Sciatic nerve (tissue), 2 donors: ENCODE measurements at places on chromosomes 12 and 14.

DNA sequence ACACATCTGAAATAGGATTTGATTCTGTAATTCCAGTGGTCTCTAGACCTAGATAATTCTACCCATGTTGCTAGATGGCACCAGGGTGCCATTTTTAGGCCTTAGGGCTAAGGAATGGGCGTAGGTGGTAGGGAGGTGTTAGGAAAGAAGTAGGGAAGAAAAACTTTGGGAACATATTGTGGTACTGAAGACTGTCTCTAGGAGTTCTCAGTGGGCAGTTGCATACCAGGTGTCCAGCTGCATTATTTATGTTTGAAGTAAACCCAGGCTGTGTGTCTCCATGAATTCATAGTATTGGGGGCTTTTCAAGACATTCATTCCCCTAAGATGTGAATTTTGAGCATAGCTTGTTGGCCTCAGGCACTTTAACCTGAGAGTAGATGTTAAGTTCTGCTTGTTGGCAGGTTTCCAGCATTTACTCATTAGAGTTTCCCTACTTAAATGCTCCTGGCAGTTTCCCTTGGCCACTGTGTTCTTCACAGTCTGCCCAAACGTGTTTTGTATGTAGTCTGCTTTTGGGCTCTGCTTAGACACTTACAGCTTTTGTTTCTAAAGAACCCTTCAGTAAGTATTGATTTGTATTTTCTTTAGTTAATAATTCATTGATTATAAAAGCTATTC lies 31.5 kb upstream of the CCT2 start:
- DNase-seq: no peak

- DNase-seq: no peak
These were observed 11.9 kb downstream of the PPP1R36 start for GRCh38 chr14:64561631-64562030.

GRCh38 chr12:132030367-132031038 lies 80.8 kb downstream of the EP400 start:
- DNase-seq: no peak

- DNase-seq: no peak
These were observed 105.1 kb downstream of the MNAT1 start for GRCh38 chr14:60839657-60840056.

GRCh38 chr12:61991661-61992060 lies 268.5 kb upstream of the USP15 start:
- DNase-seq: no peak

DNA sequence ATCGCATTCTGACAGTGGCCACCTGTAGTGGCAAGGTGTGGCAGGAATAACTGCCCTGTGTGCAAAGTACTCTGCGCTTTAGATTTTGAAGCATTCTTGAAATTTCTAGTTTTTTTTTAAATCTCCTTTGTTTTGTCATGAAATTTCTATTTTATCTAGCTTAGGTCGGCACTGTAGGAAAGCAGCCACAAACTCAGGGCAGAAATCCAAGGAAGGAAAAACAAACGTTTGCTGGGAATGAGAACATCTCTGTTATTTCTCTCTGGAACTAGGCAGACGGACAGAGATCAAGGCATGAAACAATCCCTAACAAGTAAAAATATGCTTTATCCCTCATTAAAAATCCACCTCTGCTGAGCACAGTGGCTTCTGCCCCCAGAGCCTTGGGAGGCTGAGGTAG lies 1.3 kb upstream of the NR2C1 start:
- no peak for DNase-seq

DNA sequence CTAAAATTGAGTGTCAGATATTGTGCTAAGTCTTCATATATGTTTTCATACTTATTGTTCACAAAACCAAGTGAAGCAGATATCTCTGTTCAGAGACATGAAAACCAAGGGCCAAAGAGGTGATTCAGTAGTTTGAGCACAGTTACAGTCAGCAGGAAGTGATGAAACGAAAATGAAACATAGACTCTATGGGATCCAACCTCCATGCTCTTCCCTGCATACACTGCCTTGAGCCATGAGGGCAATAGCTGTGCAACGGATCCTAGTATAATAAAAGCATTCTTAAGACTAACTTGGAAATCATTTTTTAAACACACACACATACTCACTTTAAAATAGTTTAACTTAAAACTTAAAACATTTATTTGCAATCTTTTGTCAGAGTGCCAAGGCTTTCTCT lies 27.9 kb downstream of the ESR2 start:
- DNase-seq: no peak

DNA sequence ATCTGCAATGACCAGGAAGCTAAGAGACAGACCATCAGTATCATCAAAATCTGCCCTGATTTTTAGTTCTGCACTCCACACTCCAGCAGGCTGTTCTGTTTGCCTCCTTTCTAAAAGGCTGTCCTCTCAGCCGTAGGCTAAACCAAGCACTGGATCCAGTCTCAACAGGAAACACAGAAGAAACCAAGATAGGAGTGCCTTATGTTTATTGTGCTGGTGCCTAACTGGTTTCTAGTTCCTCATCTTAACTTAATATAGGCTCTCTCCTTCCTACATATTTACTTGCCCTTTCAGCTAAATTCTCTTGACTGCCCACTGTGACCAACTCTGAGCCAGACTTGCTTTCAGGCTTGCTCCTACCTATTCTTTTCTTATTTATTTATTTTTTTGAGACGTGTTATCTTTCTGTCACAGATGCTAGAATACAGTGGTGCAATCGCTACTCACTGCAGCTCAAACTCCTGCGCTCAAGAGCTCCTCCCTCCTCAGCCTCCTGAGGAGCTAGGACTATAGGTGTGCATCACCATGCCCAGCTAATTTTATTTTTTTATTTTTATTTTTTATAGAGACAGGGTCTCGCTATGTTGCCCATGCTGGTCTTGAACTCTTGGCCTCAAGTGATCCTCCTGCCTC lies 30.8 kb downstream of the GALNT4 start:
- DNase-seq: no peak

GRCh38 chr14:55122440-55122986 lies 6.5 kb upstream of the LGALS3 start:
- no peak for DNase-seq

- no peak for DNase-seq
These were observed 94.5 kb downstream of the AACS start for GRCh38 chr12:125159702-125160101.

- DNase-seq: no peak
These were observed 51.9 kb upstream of the CISTR start for GRCh38 chr12:53803703-53804102.

- no peak for DNase-seq
These were observed 5.7 kb downstream of the STXBP6 start for GRCh38 chr14:25044106-25044698.

DNA sequence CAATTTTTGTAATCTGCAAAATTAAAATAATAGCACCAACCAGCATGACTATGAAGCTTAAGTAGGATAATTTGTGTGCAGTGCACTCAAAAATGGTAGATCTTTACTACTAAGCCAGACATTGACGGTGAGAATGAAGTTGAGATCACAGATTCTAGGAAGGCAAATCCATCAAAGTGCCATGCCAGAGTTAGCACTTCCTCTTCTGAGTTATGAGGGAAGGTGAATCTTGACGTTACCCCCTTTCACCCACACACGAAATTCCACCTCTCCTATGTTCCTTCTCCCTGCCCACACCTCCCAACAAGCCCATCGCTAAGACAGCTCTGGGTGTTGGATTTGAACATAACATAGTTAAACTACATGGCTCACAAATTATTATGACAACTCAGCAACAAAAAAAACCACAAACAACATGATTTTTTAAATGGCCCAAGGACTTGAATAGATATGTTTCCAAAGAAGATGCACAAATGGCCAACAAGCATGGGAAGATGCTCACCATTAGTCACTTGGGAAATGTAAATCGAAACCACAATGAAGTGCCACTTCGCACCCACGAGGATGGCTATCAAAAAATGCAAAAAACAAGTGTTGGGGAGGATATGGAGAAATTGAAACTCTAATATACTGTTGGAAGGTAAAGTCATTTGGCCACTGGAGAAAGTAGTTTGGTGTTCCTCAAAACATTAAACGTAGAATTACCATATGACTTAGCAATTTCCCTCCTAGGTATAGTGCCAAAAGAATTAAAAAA lies 119.3 kb upstream of the RAP1B start:
- DNase-seq: no peak
